Activated CD4-positive, alpha-beta memory T cell treated with anti-CD3 and anti-CD28 coated beads for 36 hours (primary cell): ENCODE measurements at places on chromosomes 12 and 14.
A peak's percentile ranks its signal among the peaks of the same experiment; 100 is the strongest.

GRCh38 chr12:52514471-52515318, 5.5 kb downstream of the KRT5 start:
- no peak overlapping the region for H3K27ac ChIP-seq
- peaks cover 11% of the 10 kb centered on the region for H3K27me3 ChIP-seq
- H3K4me3 ChIP-seq = no peak overlapping the region
- no peak for DNase-seq

- H3K36me3 ChIP-seq = no peaks in the 10 kb centered on the region
- peaks cover 4% of the 10 kb centered on the region for H3K27me3 ChIP-seq
- no peak for DNase-seq
- H3K4me1 ChIP-seq = peaks cover 15% of the 10 kb centered on the region
Observed at GRCh38 chr14:54683882-54684794, 117.2 kb downstream of the SAMD4A start.

- no peaks in the 10 kb centered on the region for H3K36me3 ChIP-seq
- DNase-seq = no peak
- no peak overlapping the region for H3K27ac ChIP-seq
- no peaks in the 10 kb centered on the region for H3K27me3 ChIP-seq
- H3K4me1 ChIP-seq = peaks cover 19% of the 10 kb centered on the region
Observed at GRCh38 chr12:68579254-68579653, 31.4 kb upstream of the RAP1B start.

DNA sequence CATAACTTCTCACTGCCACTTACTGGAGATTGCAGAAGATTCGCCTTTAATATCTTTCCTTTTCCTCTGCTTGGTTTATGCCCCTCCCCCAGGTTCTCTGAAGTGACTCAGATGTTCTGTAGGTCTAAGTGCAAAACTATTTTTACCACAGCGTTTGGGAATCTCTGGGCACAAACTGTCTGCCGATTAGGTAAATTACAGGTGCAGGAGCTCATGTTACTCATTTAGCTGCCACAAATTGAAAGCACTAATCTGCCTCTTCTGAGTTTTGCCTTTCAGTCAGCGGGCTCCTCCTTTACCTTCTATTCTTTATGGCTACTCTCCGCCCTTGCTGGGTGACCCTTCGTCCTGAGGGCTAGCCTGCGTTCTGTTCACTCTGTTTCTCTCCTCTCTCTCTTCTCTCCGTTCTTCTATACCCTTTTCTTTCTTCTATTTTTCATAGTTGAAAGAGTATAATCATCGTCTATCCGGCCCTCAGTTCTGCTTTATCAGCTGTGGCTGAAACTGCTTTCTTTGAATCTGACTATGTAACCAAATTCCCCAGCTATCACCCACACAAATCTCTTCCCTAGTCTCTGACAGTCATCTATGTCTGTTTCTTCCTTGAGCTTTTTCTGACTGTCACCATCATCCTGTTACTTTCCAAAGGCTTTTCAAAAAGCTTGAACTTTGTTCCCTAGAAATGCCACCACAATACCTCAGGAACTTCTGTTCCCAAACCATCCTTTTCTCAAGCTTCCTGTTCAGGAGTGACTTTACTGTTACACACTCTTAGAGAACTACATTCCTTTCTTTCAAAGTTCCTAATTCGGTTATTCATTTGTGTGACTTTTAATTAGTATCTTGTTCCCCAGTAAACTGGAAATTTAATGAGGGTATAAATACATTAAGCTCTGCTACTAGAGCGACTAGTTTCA, 4.3 kb upstream of the MYF6 start:
- no peaks in the 10 kb centered on the region for H3K4me1 ChIP-seq
- no peak overlapping the region for H3K27ac ChIP-seq
- H3K27me3 ChIP-seq = peaks cover 8% of the 10 kb centered on the region

DNA sequence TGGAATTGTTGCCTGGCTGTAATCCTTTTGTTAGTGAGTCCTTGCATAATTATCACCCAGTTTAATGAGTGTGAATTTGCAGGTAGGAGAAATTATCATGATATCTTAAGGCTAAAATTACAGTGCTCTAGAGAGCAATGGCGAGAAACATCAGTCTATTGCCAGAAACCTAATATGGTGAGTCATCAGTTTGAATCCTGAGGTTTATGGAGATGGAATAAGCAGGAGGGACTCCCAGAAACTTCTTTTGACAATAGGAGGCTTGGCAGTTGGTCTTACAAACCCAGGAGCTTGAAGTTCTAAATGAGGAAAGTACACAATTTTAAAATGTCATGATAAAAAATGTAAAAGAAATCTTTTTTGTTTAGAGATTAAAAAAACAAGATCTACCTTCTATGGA, 31.5 kb upstream of the CRADD start:
- H3K27me3 ChIP-seq = peaks cover 5% of the 10 kb centered on the region
- H3K27ac ChIP-seq = no peak overlapping the region
- DNase-seq = no peak
- no peaks in the 10 kb centered on the region for H3K4me1 ChIP-seq

GRCh38 chr12:110906985-110907384, 13.4 kb downstream of the MYL2 start:
- H3K27me3 ChIP-seq = peaks cover 3% of the 10 kb centered on the region
- no peak overlapping the region for H3K27ac ChIP-seq
- no peak for DNase-seq
- no peak overlapping the region for H3K4me3 ChIP-seq
- H3K4me1 ChIP-seq = peaks cover 3% of the 10 kb centered on the region
- H3K36me3 ChIP-seq = no peaks in the 10 kb centered on the region

DNA sequence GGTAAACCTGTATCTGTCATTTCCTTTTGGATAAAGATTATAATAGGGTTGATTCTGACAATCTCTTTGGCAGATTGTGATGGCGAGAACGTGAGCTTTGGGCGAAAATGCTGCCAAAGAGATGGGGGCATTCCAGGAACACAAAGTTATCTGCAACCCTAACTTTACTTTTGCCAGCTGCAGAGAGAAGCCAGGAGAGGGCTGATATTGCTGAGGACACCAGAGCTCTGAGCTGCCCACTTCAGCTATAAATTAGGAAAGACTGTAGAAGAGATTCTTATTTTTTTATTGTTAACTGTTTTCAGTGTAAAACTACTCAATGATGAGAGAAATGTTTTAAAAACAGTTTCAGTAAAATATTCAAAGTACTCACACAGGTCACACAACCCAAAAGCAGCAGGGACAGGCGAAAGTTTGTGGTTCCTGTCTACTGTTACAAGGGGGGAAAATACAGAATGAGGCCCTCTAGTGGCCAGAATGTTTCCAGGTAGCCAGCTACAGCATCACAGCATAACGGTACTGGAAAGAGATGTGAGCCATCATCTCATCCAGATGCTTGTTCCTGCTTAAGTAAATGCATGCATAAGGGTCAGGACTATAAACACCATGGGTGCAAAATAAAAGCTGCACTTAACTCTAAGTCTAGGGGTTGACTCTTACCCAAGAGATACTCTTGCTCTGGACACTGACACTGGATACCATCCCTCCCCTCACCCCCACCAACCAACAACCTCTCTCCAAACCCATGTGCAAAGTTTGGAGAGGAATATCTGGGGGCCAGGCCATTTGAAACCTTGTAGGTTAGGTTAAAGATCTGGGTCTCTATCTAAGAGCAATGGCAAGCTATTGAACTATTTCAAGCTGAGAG, 498.4 kb downstream of the RMST start:
- no peak overlapping the region for H3K27ac ChIP-seq
- H3K27me3 ChIP-seq = no peaks in the 10 kb centered on the region
- H3K4me3 ChIP-seq = no peak overlapping the region

GRCh38 chr14:36423430-36423829, 96.6 kb downstream of the NKX2-1 start:
- no peak overlapping the region for H3K27ac ChIP-seq
- H3K27me3 ChIP-seq = peaks cover 2% of the 10 kb centered on the region
- DNase-seq = no peak
- no peaks in the 10 kb centered on the region for H3K36me3 ChIP-seq
- H3K4me1 ChIP-seq = no peaks in the 10 kb centered on the region

GRCh38 chr14:70640938-70641547, 673 bp upstream of the TTC9 start:
- peak; percentile 79 for DNase-seq
- H3K36me3 ChIP-seq = peaks cover 2% of the 10 kb centered on the region
- peak overlapping the region; percentile 89 for H3K4me3 ChIP-seq
- peaks cover 44% of the 10 kb centered on the region for H3K4me1 ChIP-seq

- DNase-seq = peak; percentile 50
- peaks cover 2% of the 10 kb centered on the region for H3K27me3 ChIP-seq
- H3K4me1 ChIP-seq = peaks cover 6% of the 10 kb centered on the region
- no peak overlapping the region for H3K4me3 ChIP-seq
Observed at GRCh38 chr12:91722072-91722471, 423.6 kb downstream of the BTG1 start.

- peaks cover 43% of the 10 kb centered on the region for H3K4me1 ChIP-seq
- no peak for DNase-seq
- H3K27me3 ChIP-seq = no peaks in the 10 kb centered on the region
- H3K27ac ChIP-seq = no peak overlapping the region
- peaks cover 9% of the 10 kb centered on the region for H3K36me3 ChIP-seq
Observed at GRCh38 chr12:128820723-128821432, 2.9 kb downstream of the SLC15A4 start.

DNA sequence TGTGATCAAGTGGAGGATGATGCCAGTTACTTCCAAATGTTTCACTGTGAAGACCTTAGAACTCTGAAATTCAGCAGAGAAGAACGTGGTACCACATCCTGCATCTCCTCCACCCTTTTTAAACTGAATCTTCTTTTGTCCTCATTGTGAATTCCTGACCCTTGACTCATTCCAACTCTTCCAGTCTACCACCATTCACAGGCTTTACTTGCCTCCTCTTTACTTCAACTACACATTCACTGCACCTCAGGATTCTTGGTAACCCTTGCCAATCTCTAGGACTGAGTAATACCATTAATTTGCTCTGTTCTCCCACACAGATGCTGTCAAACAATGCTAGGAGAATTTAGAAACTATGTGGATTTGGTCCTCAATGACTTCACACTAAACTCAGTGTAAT, 37.3 kb downstream of the PPP1R12A start:
- no peaks in the 10 kb centered on the region for H3K27me3 ChIP-seq
- DNase-seq = no peak
- H3K4me1 ChIP-seq = peaks cover 65% of the 10 kb centered on the region
- no peak overlapping the region for H3K27ac ChIP-seq

DNA sequence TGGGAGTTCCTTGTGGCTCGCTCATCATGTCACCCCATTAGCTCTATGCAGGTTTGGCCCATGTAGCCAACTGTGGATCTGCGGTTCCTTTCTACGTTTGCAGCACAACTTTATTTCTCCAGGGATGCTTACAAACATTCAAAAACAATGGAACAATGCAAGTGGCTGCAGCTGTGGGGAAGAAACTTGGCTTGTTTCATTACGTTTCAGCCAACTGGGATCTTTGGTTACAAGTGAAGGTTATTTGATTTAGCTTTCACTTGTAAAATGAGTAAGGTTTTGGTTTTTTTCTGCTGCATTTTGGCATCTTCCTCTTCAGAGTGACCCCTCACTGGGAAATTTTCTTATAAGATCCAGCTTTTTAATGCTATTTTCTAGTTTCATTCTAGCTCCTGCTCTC, 105.9 kb downstream of the PLXNC1 start:
- no peak overlapping the region for H3K27ac ChIP-seq
- DNase-seq = no peak
- H3K4me1 ChIP-seq = peaks cover 8% of the 10 kb centered on the region
- no peaks in the 10 kb centered on the region for H3K27me3 ChIP-seq
- H3K36me3 ChIP-seq = peaks cover 25% of the 10 kb centered on the region
- no peak overlapping the region for H3K4me3 ChIP-seq

DNA sequence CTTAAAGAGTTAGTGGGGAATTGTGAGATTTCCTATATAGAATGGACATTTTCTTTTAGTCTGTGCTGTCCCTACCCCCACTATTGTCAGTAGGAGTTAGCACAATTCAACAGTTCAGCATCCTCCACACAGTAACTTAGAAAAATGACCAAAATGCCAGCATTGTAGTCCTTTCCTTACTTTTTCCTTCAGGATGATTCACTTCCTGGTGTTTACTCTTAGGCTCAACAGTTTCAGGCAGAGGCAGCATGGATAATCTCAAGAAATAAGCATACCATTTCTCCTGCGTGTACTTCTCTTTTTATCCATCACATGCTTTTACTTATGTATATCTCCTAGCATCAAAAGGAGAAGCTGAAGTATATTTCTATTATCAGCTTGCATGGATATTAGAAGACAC, 683.4 kb downstream of the SLC16A7 start:
- H3K36me3 ChIP-seq = no peaks in the 10 kb centered on the region
- no peaks in the 10 kb centered on the region for H3K27me3 ChIP-seq
- H3K4me1 ChIP-seq = no peaks in the 10 kb centered on the region
- no peak for DNase-seq
- H3K27ac ChIP-seq = no peak overlapping the region

DNA sequence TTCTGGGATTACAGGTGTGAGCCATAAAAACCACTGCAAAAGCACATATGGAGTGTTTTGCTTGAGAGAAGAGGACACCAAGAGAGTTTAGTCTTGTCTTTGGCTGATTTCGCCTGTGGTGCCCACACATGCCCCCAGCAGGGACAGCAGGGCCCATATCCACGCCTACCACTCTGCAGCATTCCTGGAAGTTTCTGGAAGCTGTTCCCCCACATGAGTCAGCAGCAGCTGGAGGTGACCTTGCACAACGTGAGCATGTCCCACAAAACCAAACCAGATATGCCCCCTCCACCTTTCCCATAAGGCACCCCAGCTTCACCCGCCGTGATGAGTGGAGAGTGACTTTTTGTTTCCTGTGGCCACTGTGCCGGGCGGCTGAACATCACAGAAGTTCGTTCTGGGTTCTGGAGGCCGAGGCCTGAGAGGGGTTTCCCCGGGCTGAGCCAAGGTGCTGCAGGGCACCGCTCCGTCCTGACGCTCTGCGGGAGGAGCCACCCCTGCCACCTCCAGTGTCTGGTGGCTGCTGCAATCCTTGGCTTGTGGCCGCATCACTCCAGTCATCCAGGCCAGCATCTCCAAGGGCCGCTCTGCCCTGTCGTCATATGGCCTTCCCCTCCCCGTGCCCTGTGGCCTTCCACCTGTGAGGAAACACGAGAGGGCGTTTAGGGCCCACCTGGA, 4.7 kb downstream of the ASPG start:
- no peak for DNase-seq
- no peak overlapping the region for H3K27ac ChIP-seq
- H3K4me3 ChIP-seq = no peak overlapping the region
- no peaks in the 10 kb centered on the region for H3K36me3 ChIP-seq

GRCh38 chr12:130179191-130179590, 16.9 kb downstream of the FZD10 start:
- DNase-seq = no peak
- no peaks in the 10 kb centered on the region for H3K4me1 ChIP-seq
- no peaks in the 10 kb centered on the region for H3K36me3 ChIP-seq
- H3K27me3 ChIP-seq = peaks cover 7% of the 10 kb centered on the region
- no peak overlapping the region for H3K4me3 ChIP-seq
- H3K27ac ChIP-seq = no peak overlapping the region

- H3K27me3 ChIP-seq = no peaks in the 10 kb centered on the region
- H3K36me3 ChIP-seq = no peaks in the 10 kb centered on the region
- H3K4me3 ChIP-seq = no peak overlapping the region
- H3K4me1 ChIP-seq = no peaks in the 10 kb centered on the region
Observed at GRCh38 chr14:91614187-91614586, 104.1 kb upstream of the PPP4R3A start.

DNA sequence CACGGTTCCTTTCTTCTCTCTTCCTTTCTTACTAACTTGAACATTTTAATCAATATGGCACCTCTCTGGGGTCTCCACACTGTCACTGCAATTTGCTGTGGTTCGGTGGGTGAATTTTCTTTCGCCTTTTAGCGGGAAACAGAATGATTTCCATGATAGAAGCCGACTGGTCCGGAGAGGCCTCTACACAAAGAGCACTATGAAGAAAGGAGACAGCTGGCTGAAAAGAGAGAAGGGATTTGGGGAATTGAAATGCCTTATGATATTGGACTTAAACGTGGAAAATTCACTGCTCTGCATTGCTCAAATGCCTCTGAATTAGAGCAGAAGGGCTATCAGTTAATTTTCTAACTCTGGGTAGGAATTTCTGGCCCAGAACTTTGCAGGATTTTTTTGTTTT, 55.9 kb downstream of the KCNA5 start:
- peaks cover 28% of the 10 kb centered on the region for H3K27me3 ChIP-seq
- no peaks in the 10 kb centered on the region for H3K36me3 ChIP-seq
- H3K27ac ChIP-seq = no peak overlapping the region
